ENCODE measurements at places on chromosomes 4 and X.

DNA sequence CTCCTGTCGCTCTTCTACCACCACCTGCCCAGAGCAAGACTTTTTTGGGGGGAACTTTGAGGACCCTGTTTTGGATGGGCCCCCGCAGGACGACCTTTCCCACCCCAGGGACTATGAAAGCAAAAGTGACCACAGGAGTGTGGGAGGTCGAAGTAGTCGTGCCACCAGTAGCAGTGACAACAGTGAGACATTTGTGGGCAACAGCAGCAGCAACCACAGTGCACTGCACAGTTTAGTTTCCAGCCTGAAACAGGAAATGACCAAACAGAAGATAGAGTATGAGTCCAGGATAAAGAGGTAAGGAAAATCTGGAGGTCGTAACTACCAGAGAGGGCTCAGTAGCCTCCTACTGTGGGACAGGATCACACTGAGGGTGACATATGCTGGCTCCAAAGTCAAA is 364.5 kb downstream of the MAPK10 start:
- DNase-seq, result no peak

- DNase-seq, result no peak
Observed at GRCh38 chr4:159077702-159078495, 25.0 kb upstream of the RAPGEF2 start.

DNA sequence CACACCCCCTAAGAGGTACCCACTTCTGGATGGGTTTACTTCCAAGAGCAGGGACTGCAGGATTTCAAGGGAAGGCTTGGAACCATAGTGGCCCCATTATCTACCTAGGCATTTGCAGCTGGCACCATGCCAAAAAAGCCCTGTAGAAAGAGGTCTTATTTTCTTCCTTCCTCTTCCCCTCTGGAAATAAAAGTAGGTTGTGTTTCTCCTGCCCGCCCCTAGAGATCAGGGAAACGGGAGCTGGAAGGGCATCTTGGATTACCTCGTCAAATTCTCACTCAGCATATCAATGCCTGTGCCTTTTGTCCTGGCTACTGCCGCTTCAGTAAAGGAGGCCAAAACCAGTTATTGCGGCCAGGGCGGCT is 1.6 kb downstream of the SCD5 start:
- peak; percentile 21 for DNase-seq

GRCh38 chrX:48919360-48919841 is 577 bp upstream of the PIM2 start:
- DNase-seq, result no peak

GRCh38 chr4:35229021-35229420 is 1015.3 kb downstream of the ARAP2 start:
- no peak for DNase-seq

DNA sequence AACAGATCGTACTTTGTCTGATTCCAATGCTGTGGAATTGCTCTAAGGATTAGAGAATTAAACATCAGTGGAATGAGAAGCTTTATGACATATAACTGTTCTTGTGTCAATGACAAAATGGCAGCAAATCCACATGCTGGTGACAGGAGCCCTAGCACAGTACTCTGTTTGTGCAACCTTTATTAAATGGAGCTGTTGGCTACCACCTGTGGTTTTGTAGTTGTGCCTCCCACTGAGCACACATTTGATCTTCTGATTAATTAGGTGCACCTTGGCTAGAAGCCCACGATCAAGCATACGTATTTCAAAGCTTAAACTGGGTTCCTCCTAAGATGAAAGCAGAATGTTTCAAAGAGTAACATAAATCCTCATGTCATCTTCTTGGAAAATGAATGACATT is 394.0 kb upstream of the IGFBP7 start:
- DNase-seq, result no peak

- no peak for DNase-seq
Observed at GRCh38 chr4:80266902-80267380, 477 bp downstream of the FGF5 start.

DNA sequence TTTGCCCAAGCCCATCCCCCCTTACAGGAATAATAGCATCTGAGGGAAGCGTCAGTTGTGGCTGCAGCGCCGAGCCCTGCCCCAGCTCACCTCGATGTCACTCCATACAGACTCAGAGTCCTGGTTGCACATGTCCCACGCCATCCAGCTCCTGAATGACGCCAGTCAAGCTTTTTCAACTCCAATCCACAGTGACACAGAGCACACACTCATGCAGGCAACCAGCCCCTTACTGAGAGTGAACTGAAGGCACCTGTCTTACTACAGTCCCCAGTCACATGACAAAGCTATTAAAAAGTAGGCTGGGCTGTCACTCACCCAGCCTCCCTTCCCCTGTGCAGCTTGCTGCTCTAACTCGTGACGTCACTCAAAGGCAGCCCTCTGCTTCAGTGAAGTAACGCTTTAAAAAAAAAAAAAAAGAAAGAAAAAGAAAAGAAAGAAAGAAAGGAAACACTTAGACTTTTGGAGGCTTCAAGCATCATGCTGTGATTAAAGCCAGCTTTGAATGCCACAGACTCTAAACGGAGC is at the start of gene PPARGC1A:
Gene PPARGC1A, minus strand, starts transcription at position 234 of the 528 bp plus-strand sequence. Its CDS starts 90 bp downstream, at position 144.
- peak; percentile 75 for DNase-seq

DNA sequence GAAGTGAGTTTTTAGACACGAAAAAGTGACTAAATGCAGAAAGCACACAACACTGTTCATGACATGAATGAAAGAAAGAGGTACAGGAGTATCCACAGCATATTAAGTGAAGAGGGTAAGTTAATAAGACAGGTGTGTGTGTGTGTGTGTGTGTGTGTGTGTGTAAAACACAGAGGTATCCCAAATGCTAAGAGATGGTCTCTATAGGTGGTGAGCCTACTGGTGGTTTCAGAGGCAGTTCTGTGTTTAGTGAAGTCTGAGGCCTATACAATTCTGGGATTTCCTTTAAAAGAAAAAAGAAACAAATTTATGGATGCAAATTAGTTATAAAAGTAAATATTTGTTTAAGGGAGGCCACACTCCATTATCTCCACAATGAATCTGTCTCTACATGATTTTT is 17.4 kb upstream of the TNIP3 start:
- no peak for DNase-seq

- DNase-seq, result no peak
Observed at GRCh38 chr4:8280158-8280875, 10.8 kb downstream of the HTRA3 start.

DNA sequence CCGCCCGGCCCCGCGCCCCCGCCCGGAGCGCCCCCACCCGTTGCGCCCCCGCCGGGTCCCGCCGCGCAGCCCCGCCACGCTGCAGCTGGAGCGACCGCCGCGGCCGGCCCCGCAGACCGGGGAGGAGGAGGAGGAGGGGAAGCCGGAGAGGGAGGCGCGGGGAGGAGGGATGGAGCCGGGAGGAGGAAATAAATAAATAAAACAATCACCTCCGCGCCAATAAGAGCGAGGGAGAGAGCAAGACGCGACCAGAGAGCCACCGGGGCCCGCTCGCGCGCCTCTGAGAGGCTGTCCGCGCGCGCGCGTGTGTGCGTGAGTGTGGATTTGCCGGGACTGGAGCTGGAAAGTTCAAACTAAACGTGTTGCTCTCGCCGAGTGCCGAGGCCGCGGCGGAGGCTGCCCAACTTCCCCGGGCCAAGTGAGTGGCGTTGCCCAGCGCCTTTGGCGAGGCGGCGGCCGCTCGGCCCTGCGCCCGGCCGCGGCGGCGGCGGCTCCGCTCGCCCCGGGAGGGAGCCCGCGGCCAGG is 2184.4 kb upstream of the TENM3 start:
- peak; percentile 75 for DNase-seq

- peak; percentile 45 for DNase-seq
Observed at GRCh38 chr4:83012200-83012686, 1.6 kb upstream of the LIN54 start.

DNA sequence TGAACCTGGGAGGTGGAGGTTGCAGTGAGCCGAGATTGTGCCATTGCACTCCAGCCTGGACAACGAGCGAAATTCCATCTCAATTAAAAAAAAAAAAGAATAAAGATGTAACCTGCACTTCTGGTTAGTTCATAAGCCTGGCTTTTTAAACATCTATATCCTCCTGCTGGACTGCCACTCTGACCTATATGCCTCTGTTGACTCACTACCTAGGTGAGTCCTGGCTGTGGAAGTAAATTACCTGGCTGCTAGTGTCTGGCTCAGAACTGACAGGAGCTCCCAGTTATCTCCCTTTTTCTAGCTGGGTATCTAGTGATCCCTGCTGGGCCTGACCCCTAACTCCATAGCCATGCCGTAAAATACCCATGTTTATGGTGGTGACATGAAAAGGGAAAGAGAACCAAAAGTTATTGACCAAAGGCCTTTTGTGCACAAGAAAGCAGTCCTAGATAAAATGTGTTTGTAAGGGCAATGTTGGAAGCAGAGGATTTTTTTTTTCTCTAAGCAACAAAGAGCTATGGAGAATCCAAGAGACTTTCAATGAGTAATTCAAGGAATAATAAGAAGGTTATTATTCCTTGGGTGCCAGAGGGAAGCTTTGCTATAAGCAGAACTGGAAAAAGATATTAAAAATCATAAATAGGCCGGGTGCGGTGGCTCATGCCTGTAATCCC is 10.4 kb upstream of the G3BP2 start:
- no peak for DNase-seq

- peak; percentile 60 for DNase-seq
Observed at GRCh38 chrX:40009462-40009851, 88.3 kb downstream of the BCOR start.

DNA sequence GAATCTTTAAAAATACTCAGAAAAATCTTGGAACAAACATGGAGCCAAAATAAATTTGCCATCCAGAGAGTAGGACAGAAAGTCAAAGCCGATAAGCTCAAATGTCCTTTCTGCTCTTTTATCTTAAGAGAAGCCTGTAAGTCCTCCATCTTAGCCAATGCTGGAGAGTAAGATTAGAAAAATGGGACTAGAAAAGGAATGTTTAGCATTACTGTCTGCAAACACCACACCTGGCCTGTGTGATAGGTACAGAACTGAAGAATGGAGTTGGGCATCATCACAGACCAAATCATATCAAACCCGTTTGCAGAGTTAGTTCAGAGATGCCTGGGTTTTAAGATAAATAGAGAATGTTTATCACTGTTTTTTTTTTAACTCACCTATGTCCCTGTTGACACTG is 10.5 kb upstream of the SLC39A8 start:
- DNase-seq, result no peak

GRCh38 chr4:183857040-183857439 is 48.1 kb upstream of the STOX2 start:
- no peak for DNase-seq

GRCh38 chr4:38775326-38775725 is 7.5 kb downstream of the TLR10 start:
- DNase-seq, result no peak

DNA sequence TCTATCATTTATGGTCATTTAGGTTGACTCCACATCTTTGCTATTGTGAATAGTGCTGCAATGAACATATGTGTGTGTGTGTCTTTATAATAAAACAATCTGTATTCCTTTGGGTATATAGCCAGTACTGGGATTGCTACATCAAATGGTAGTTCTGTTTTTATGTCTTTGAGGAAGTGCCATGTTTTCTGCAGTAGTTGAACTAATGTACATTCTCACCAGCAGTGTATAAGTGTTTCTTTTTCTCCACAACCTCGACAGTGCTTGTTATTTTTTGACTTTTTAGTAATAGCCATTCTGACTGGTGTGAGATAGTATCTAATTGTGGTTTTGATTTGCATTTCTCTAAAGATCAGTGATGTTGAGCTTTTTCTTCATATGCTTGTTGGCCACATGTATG is 80.5 kb downstream of the ARHGAP6 start:
- no peak for DNase-seq

- DNase-seq, result no peak
Observed at GRCh38 chrX:112053169-112053568, 29.4 kb downstream of the TRPC5 start.

DNA sequence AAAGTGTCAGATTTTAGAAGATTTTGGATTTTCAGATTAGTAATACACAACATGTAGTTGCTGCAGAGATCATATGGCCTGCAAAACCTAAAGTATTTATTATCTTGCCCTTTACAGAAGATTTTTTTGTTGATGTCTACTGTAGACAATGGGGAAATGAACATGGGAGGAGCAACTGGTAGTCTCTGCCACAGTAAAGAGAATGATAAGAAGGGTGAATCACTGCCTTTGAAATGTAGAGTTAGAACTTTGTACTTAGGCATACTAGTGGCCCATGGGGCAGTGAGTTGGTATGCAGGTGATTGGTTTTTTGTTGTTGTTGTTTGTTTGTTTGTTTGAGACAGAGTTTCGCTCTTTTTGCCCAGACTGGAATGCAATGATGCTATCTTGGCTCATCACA is 50.1 kb downstream of the GAB1 start:
- DNase-seq, result no peak

DNA sequence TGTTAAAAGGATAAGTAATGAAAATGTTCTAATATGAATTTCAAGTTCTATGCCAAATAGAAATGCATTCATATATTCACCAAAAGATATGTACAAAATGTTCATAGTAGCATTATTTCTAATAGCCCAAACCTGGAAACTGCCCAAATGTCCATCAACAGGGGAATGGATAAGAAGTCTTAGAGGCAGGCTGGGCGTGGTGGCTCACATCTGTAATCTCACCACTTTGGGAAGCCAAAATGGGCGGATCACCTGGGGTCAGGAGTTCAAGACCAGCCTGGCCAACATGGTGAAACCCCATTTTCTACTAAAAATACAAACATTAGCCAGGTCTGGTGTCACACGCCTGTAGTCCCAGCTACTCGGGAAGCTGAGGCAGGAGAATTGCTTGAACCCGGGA is 2.3 kb upstream of the HPRT1 start:
- DNase-seq, result no peak

DNA sequence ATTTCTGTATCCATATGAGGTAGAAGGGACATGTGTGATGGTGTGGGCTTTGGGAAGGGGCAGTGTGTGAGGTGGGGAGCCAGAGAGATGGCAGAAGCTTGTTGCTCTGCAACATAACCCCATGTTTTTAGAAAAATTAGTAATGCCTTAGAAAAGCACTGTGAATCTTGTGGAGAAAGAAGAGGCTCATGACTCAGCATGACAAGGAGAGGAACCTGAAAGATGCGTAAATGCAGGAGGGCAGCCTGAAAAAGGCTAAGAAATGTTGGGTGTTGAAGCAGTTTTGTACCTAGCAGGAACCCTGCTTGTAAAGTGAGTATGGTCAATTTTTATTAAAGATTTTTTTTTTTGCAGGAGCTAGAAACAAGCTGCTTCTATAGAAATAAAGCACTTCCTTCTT is 59.8 kb downstream of the ARSJ start:
- no peak for DNase-seq

DNA sequence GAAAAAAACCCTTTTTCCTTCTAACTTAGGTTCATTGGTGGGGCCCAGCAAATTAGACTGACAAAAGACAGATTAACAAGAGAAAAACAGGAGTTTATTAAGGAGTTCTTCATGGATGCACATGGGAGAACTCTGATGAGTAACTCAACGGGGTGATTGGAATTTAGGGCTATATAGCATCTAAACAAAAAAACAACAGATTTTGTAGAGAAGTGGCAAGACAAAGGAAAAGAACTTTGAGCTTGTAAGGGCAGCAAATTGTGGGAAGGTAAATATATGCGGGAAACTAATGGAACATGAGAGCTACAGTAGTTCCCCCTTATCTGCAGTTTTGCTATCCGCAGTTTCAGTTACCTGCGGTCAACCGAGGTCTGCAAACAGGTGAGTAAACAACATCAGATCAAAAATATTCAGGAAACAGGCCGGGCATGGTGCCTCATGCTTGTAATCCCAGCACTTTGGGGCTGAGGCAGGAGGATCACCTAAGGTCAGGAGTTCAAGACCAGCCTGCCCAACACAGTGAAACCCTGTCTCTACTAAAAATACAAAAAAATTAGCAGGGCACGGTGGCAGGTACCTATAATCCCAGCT is 573.6 kb downstream of the ADGRL3 start:
- DNase-seq, result no peak

All from BE2C (cell line).